ENCODE measurements at places on chromosomes 1 and 21. TPM values are rescaled to one million over a fixed set of nuclear protein-coding genes. Genes with fewer than 3 reads are reported as not detected.

DNA sequence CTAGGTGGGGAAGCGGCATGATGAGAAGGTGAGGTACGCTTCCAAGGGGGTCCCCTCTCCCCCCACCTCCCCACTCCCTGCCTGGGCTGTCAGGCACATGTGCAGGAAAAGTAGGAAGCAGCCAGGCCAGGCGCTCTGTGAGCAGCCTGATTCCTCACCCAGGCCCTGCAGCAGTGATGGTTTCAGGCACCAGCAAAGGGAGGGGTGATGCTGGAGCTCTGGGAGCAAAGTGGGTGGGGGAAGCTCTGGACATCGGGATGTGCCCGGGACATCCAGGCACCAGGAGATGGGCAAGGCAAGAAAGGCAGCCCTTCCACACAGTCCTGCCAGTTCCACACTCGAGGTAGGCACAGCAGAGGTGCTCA, 106.1 kb downstream of the CRYAA start:
- DNase-seq: no peak

MTARC1 gene
- total RNA-seq: not detected

GRCh38 chr1:36594023-36594422, 111.3 kb upstream of the CSF3R start:
- DNase-seq: no peak

- DNase-seq: peak; percentile 48
These were observed at the start of gene THBS3 for GRCh38 chr1:155207806-155208540. THBS3 (minus strand) TSS chr1:155207897; CDS start chr1:155207876, 21 bp downstream.

GRCh38 chr1:117675907-117676430, 70.1 kb downstream of the TENT5C start:
- DNase-seq: no peak

DNA sequence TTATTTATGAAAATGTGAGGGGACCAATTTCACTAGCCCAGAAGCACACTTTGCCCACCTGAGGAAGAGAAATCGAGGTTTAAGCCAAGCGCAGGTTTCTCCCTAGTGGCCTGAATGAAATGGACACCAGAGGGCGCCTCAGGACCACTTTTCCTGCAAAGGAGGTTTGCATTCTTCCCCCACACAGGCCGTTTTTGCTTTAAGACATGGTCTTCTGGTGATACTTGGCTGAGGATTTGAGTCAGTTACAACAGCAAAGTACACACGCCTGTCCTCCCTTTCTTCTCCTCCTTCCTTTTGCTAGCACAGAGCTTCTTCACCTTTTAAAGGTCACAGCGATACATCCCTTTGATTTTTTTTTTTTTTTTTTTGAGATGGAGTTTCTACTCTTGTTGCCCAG, 5.4 kb downstream of the PLA2G2E start:
- peak; percentile 54 for DNase-seq

DNA sequence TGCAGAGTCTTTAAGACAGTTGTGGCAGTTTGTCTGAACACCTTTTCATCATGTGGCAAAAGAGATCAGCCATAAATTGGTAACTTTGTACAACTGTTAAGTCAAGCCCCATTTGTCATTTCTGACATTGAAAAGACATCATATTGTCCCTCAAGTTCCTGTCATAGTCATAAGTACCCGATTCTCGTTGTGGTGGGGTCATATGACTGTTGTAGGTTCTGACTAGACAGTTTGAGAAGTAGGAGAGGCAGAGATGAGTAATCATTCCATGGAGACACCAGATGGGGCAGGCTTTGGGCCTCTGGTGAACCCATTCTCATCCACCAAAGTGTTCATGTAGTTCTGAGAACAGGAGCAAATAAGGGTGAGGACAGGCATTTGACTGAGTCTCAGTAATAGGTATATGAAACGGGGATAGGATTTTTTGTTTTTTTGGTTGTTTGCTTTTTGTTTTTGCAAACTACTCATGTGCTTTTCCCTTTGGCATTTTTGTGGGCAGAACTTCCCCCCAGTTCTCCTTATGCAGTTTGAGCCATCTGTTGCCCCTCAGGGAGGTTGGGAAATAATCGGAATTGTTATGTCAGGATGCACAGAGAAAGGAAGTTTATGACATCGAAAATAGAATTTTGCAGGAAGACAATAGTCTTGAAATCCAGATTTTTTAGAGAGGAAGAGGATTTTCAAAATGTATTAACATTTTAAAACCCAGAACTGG, 86.9 kb upstream of the KCNE2 start:
- peak; percentile 25 for DNase-seq

- peak; percentile 99 for DNase-seq
These were observed 17.1 kb downstream of the ZP4 start for GRCh38 chr1:237873487-237874211.

DNA sequence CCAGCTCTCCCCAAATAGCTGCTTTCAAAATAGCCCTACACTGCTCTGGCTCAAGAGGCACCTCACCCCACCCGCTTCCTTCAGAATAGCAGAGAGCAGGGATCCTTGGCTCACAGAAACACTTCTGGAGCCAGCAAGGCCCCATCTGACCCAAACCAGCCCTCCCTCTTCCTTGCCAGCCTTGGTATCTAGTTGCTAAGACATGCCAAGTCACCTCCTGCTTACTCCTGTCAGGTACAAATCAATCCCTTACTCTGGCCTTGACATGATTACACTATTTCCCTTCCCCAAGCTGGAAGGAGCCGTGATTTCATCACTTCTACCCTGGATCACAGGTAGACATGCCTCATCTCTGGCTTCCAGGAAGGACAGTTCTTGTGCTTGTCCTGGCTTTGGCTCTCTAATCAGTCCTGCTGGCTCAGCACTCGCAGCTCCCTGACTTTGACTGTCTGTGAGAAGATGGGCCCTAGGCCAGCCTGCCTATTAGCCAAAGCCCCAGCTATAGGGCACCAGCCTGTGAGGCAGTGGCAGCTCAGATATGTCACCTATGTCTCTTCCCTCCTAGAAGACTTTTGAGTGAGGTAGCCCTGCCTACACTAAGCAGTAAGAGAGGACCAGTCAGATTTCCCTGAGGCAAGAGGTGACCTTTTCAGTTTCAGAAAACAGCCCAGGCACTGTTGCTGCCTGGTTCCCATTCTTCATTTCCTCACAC, 8.9 kb upstream of the MUTYH start:
- no peak for DNase-seq

- peak; percentile 87 for DNase-seq
These were observed 11.6 kb upstream of the OLFML2B start for GRCh38 chr1:162035241-162035640.

GRCh38 chr1:76281306-76281705, 206.8 kb downstream of the ST6GALNAC3 start:
- no peak for DNase-seq

TFF1 gene
- total RNA-seq: not detected

LCE3D gene
- not detected for total RNA-seq

GRCh38 chr1:5954964-5955363, 37.3 kb downstream of the NPHP4 start:
- no peak for DNase-seq

- peak; percentile 88 for DNase-seq
These were observed 3.3 kb upstream of the C2CD2 start for GRCh38 chr21:41956926-41957729.

ADORA1 gene
- total RNA-seq: 30.6 TPM

RHCE gene
- total RNA-seq: 0.38 TPM

DNA sequence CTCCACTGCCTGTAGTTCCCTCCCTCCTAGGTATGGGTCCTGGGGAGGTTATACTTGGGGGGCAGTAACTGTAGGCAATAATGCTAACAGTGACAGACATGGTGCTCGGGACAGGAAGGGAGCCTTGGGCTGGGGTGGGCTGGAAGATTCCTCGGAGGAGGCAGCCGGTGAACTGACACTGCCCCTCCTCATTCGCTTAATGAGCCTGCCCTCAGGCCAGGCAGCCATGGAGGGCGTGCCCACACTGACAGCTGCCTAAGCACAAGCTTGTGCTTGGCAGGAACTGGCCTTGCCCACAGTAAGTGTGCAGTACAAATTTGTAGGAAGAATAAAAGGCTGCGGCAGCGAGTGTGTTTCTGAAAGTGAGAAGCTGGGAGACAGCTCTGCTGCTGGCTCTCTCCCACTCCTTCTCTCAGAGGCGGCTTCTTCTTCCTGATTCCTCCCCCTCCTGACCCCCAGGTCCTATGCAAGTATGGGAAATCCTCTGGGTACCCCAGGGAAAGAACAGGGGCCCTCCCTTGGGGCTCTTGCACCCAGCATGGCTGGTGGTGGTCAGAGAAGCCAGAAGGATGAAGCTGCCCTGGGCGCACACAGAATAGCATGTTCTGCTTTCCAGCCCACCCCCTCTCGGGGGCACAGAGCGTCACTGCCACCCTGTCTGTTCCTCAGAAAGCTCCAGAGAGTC, 23.6 kb downstream of the OPTC start:
- no peak for DNase-seq

PNRC2 gene
- 58.5 TPM for total RNA-seq

DNA sequence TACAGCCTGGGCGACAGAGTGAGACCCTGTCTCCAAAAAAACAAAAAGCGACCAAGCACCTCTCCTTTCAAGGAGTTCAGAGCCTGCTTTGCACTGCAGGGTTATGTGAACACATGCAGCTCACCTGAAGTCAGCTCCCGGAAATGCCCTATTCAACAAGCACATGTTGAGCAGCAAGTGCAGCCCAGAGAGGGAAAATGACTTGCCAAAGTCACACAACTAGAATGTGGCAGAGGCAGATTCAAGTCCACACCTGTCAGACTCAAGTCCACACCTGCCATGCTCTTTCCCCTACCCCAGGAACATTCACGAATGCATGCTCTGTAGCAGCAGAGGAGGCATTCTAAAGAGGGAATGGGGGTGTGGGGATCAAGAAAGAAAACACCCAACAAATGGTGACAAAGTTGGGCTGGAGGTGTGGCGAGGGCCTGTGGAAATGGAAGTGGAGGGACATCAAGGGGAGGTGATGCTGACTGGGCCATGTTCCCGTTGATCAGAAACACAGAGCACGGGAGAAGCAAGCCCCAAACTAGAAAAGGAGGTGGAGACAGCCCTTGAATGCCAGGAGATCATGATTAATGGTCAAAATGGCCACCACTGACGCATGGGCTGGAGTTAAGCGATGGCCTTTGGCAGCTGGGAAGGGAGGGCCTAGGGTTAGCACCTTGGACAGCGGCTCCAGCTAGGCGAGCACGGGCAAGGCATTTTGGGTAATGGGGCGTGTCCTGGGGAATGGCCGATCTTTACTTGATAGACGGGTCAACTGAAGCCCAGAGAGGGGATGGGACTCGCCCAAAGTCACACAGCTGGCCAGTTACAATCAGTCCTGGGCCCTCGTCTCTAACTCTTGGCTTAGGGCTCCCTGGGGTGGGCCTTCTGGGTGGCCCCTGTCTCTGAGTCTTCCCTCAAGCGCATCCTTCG, 21.5 kb downstream of the RAP1GAP start:
- peak; percentile 66 for DNase-seq

PDE9A gene
- not detected for total RNA-seq

DNA sequence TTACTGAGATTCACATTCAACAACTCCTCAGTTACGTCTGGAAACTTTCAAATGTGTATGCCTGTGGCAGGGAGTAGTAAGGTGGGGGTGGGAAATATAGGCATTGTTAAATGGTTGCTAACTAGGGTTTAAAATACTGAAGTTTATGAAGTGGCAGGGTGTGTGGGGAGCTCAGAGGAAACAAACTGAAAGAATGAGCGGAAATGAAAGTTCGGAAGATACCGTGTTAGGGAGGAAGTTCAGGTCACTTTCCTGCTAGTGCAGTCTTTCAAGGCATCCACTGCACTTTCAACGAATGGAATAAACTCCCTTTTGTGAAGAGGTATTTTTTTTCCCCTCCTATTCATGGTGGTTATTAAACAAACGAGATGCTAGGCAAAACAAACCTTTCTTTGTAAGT, 19.7 kb downstream of the SYNJ1 start:
- no peak for DNase-seq

- DNase-seq: peak; percentile 56
These were observed 21.9 kb upstream of the MORC3 start for GRCh38 chr21:36297938-36298572.

DNA sequence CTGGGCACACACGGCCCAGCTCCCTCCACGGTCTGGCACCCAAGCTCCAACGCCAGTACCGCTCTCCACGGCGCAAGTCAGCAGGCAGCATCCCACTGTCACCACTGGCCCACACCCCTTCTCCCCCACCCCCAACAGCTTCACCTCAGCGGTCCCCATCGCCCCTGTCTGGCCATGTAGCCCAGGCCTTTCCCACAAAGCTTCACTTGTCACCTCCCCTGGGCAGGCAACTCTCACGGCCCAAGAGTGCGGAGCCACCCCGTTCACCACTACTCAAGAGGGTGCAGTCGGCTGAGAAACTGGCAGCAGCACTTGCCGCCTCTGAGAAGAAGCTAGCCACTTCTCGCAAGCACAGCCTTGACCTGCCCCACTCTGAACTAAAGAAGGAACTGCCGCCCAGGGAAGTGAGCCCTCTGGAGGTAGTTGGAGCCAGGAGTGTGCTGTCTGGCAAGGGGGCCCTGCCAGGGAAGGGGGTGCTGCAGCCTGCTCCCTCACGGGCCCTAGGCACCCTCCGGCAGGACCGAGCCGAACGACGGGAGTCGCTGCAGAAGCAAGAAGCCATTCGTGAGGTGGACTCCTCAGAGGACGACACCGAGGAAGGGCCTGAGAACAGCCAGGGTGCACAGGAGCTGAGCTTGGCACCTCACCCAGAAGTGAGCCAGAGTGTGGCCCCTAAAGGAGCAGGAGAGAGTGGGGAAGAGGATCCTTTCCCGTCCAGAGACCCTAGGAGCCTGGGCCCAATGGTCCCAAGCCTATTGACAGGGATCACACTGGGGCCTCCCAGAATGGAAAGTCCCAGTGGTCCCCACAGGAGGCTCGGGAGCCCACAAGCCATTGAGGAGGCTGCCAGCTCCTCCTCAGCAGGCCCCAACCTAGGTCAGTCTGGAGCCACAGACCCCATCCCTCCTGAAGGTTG, 97.6 kb downstream of the PIK3R3 start:
- no peak for DNase-seq

DNA sequence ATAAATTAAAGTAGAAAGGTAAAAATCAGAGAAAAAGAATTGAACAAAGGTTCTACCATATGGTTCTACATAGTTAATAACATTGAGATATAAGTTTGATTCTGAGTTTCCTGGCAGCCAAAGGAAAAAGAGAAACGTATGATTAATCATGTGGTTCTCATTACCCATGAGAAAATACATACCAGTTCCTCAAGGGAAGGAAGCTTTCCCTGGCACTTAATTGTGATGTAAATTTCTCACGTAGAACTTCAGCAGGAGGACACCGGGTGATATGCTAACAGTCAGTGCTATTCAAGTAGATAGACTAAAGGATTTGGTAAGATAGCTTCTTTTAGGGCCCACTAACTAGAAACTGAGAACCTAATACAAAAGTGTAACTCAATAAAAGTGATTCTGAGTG, 218.5 kb downstream of the NFIA start:
- DNase-seq: no peak

PTGS2 gene
- not detected for total RNA-seq

- DNase-seq: no peak
These were observed 39.9 kb upstream of the MUTYH start for GRCh38 chr1:45380125-45380524.

GRCh38 chr1:150162862-150163706, 13.4 kb downstream of the PLEKHO1 start:
- DNase-seq: peak; percentile 100

U2AF1 gene
- 64.5 TPM for total RNA-seq

OPTC gene
- not detected for total RNA-seq

CELSR2 gene
- 14.9 TPM for total RNA-seq

SHE gene
- total RNA-seq: not detected

CFHR1 gene
- total RNA-seq: 0.22 TPM

LCE2B gene
- total RNA-seq: not detected

BSND gene
- not detected for total RNA-seq

- DNase-seq: no peak
These were observed 47.8 kb downstream of the PTPN14 start for GRCh38 chr1:214503553-214503952.

GRCh38 chr21:34944015-34944755, 104.9 kb downstream of the RUNX1 start:
- DNase-seq: no peak

LRRC41 gene
- total RNA-seq: 69.7 TPM

- DNase-seq: no peak
These were observed 270.0 kb upstream of the VAMP3 start for GRCh38 chr1:7501084-7501491.

Data from A172 (cell line).